ENCODE measurements at places on chromosomes 4 and X.
A peak's percentile ranks its signal among the peaks of the same experiment; 100 is the strongest.

DNA sequence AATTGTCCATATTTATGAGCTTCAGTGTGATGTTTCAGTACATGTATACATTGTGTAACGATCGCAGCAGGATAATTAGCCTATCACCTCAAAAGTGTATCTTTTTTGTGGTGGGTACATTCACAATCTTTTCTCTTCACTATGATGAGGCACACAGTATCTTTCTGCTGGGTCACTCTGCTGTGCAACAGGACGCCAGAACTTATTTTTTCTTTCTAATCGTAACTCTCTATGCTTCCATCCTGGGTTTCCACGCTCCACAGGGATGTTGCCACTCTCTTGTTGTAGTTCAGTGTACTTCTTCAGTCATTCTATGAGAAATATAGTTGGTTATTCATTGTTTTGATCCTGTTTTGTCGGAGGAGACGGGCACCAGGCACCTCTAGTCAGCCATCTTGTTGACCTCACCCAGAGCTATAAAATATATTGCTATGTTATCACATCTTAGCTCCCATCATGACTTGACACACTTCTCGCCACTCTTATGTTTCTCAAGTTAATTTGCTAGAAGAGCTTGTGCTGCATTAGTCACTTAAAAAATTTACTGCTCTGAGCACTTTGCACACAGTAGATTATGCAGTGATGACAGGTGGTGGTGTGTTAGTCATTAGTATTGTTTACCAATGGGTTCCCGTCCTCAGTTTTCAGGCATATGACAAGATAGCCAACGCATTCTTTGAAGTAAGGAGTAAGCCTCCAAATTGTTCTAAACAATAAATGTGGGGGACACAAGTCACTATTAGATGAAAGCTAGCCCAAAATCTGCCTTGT is 1002.7 kb upstream of the PCDH7 start:
- no peak for DNase-seq

DNA sequence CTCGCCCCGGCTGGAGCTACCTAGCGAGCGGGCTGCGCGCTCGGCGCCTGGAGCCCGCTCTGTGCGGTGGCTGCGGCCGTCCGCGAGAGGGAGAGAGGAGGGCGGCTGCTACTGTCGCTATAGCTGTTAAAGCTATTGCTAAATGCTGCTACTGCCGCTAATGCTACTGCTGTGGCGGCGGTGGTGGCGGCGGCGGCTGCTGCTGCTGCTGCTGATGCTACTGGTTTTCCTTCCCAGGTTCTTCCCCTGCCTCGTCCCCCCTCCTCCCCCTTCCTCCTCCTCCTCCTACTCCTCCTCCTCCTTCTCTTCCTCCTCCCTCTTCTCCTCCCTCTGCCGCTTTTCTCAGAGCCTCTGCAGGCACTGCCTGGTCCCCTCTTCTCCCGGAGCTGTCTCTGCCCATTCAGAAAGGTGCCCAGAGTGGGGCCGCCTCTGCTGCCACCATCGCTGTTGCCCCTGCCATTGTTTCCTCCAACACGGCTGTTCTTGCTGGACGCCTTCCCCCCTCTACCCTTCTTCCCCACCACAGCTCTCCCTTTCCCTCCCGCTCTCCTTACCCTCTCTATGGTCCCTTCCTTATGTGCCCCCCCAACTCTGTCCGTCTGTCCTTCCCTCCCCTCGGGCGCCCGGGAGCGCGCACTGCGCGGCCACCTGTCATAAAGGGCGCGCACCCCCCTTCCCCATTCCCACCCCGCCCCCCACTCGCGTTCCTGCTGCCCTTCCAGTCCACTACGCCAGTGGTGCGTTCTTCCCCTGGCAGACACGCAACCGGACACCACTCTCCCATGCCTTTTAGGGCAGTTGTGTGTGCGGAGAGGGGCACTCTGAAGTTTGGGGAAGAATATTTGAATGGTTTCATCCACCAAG is at the start of gene NEXMIF:
Gene NEXMIF (minus strand): TSS at position 228 of the 864 bp plus-strand sequence.
- no peak for DNase-seq

GRCh38 chrX:72020204-72020603 is 109.6 kb downstream of the NHSL2 start:
- no peak for DNase-seq

DNA sequence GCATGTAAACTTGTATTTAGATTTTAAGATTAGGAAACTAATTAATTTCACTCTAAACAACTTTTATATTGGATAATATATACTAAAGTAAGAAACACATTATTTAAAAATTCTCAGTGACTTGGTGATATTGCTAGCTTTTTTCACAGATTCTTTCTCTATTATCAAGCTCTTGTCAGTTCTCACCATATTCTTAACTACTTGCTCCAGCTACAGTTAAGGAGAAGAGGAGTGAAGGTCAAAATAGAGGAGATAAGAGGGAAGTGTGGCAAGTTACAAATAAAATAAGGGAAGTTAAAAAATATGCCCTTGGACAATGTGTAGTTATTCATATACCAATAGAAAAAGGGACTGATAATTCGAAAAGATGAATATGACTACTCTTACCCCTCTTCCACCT is 34.7 kb upstream of the NAF1 start:
- DNase-seq, result no peak

- DNase-seq, result peak; percentile 58
Observed at GRCh38 chr4:51885363-51885762, 42.4 kb downstream of the DCUN1D4 start.

DNA sequence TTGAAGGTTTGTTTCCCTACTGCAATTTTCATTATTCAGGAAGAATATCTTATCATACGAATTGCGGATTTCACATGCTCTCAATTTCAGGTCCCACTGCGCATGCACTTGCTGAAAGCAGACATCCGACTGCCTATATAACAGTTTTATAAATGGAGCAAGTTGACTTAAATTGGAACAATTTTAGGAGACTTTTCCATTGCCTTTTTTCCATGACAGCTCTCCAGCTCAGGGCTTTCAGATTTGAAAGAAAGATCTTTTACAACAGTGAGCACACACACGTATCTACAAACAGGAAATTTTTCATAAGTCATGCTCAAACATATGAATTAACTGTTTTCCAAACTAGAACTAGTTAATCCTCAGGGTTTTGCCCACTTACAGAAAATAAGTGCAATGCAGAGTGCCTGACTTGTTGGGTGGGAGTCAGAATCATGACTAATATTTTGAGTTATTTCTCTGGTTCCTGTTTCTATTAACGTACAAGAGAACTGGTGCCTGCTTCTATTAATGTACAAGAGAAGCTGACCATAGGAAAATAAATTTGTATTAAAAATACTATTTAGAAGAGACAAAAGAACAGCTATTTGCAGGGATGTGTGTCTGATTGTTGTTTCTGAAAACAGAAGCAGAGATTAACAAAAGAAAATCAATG is 137.9 kb downstream of the GPC3 start:
- no peak for DNase-seq

GRCh38 chr4:154578919-154579318 is 11.6 kb downstream of the FGA start:
- no peak for DNase-seq

- DNase-seq, result no peak
Observed at GRCh38 chrX:70039758-70040157, 10.0 kb downstream of the AWAT2 start.

- DNase-seq, result no peak
Observed at GRCh38 chr4:113534711-113535110, 226.8 kb downstream of the CAMK2D start.

DNA sequence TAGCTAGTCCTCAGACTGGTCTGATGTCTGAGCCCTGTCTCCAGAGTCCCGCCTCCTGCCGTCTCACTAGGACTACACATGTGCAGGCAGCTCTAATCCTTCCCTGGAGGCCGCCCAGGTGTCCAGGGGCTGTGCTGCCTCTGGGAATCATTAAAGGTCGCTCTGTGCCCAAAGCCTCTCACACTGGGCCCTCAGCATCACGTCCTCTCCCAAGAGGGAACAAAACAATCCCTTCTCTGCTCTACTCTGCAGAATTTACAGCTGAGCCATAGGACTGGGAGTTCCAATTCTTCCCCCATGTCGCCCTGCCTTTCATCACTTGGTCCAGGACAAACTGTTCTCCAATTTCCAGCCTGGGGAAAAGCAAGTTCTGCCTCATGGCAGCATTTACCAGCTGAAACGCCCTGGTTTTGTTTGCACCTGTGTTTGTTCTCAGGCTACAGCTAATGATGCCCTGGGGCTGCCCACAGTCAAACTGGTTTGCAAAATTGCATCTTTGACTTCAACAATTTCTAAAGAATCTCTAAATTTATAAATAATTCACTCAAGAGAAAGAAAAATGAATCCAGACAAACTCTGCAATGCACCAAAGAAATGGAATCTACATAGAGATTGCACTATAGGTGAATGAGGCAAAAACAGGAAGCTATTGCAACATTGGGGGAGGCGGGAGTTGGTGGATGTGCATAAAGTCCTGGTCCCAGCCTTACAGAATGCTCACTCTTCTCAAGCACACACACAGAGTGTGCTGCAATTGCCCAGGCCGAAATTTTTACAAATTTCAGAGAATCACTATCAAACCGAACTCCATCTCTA is 7.2 kb upstream of the MRFAP1 start:
- DNase-seq, result peak; percentile 70

DNA sequence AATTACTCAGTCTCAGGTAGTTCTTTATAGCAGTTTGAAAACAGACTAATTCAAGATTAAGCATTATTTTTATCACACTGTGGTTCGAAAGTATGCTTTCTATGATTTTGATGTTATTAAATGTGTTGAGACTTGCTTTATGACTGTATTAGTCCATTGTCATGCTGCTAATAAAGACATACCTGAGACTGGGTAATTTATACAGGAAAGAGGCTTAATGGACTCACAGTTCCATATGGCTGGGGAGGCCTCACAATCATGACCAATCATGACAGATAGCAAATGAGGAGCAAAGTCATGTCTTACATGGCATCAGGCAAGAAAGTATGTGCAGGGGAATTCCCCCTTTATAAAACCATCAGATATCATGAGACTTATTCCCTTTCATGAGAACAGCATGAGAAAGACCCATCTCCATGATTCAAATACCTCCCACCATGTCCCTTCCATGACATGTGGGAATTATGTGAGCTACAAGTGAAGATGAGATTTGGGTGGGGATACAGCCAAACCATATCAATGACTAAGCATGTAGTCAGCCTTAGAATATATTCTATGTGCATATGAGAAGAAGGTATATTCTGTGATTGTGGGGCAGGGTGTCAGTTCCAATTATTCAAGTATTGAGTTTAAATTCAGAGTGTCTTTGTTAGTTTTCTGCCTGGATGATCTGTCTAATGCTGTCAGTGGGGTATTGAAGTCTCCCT is 44.6 kb upstream of the UGT2A1 start:
- DNase-seq, result no peak

DNA sequence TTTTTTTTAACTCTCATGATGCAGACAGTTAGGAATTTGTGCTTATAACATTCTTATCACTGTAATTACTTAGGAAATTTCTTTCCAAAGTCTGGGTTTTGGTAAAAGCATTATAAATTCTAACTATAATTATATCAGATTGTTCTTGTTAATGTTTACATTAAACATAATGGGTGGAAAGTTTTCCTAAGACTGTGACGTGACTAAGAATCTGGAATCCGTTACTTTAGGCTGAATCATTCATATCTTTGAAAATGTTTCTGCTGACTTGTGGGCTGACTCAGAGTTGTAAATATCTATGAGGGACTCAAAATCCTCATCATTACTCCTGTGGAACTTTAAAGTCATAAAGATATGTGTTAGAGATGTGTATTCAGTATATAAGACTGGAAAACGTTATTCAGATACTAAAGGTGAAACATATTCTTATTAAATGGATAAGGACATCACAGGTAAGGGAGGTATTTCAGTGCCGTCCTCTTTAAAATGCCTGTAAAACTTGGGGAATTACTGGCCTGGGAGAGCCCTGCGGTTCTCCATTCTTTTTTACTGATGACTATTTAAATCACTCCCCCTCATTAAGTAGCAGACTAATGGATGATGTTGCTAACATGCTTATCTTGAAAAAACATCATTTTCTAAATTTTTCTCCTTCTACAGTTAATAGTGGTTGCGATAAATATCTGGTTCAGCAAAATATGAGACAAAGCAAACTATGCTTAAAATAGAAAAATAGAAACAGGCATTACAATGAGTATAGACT is 159.0 kb downstream of the DCLK2 start:
- DNase-seq, result no peak

GRCh38 chr4:1469043-1469442 is 62.8 kb upstream of the NKX1-1 start:
- no peak for DNase-seq

- peak; percentile 41 for DNase-seq
Observed at GRCh38 chr4:89586864-89587263, 250.1 kb downstream of the SNCA start.

GRCh38 chrX:111581086-111581485 is 69.6 kb downstream of the SERTM2 start:
- no peak for DNase-seq

- DNase-seq, result no peak
Observed at GRCh38 chrX:23749129-23749528, 6.1 kb upstream of the ACOT9 start.

GRCh38 chr4:189200353-189200752 is 740.3 kb upstream of the FRG1 start:
- no peak for DNase-seq

- DNase-seq, result no peak
Observed at GRCh38 chr4:55033296-55033695, 92.1 kb downstream of the KDR start.

DNA sequence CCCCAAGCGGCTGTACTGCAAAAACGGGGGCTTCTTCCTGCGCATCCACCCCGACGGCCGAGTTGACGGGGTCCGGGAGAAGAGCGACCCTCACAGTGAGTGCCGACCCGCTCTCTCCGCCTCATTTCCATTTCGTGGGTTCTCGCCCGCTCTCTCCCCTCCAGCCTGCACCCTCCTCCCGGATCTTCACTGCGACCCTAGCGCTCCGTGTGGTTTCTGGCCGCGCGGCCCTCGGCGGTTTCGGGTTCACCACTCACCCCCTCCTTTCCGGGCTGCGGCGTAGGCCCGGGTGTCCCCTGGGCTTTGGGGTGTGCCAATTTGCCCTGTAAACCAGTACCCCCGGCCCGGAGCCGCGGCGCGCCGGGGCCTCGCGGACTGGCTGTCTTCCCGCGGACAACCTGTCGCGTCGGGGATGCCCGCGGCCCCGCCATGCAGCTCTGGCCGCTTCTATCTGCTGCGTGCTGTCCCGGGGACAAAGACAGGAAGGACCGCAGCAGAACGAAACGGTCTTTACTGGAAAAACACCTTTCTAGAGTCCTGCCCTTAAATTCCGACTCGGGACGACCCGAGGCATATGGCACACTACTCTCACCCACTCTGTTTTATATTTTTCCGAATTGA is 737 bp downstream of the FGF2 start:
- peak; percentile 52 for DNase-seq

DNA sequence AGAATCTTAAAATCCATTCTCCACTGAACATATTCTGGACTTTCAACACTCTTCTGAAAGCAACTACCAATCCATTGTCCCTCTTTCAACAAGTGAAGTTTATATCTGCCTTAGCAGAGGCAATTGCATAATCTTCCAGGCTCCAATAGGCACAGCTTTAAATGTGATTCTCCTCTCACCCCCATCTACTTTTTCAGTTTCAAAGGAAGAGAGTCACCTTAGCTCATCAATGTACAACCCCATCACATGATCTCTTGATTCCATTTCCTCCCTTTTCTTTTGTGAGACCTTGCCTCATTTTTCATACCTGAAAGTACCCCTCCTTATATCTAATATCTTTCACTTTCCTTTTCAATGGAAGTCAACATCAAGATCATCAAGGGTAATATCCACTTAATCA is 921.7 kb upstream of the EPHA5 start:
- no peak for DNase-seq

Measured in Karpas-422 (cell line).